ENCODE measurements at places on chromosomes 3 and 15. TPM values are rescaled to one million over a fixed set of nuclear protein-coding genes. Genes with fewer than 3 reads are reported as not detected.
A peak's percentile ranks its signal among the peaks of the same experiment; 100 is the strongest.

Gene ANKUB1
- total RNA-seq: not detected

Gene MINAR1
- 3.3 TPM for total RNA-seq

Gene GRAMD1C
- 0.25 TPM for total RNA-seq

Gene SEMA7A
- total RNA-seq: 8.7 TPM

Gene ASB14
- total RNA-seq: not detected

Gene LEO1
- 16.9 TPM for total RNA-seq

Gene EFCC1
- total RNA-seq: 0.11 TPM

Gene CCDC71
- total RNA-seq: 59.2 TPM

Gene TM4SF4
- total RNA-seq: not detected

Gene IQSEC1
- 26.4 TPM for total RNA-seq

GRCh38 chr15:86165265-86166211 lies 85.9 kb downstream of the AGBL1 start:
- DNase-seq: peak; percentile 49

GRCh38 chr15:69660658-69661405 lies 208.2 kb downstream of the RPLP1 start:
- no peak for DNase-seq

DNA sequence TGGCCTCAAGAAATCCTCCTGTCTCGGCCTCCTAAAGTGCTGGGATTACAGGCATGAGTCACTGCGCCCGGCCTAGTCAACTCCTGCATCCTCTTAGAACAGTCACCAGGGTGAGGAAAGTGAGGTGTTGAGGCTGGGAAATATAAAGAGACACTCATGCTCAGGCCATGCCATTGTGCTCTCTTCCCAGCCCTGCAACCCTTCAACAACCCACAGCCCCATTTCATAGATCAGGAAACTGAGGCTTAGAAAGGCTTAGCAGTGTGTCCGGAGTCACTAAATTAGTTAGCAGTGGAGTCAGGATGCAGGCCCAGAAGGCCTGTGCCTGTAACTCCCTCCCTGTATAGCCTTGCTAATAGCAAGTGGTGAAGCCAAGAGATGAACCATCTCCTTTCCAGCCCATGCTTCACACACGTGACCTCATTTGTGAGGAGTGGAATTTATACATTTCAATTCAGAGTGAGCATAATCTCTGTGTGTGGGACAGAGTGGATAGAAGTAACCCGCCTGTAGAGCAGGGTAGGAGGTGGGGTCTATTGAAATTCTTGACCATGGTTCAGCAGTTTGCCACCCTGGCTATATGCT lies 51.7 kb upstream of the USP3 start:
- DNase-seq: no peak

GRCh38 chr3:5666455-5666854 lies 478.9 kb downstream of the EDEM1 start:
- DNase-seq: no peak

DNA sequence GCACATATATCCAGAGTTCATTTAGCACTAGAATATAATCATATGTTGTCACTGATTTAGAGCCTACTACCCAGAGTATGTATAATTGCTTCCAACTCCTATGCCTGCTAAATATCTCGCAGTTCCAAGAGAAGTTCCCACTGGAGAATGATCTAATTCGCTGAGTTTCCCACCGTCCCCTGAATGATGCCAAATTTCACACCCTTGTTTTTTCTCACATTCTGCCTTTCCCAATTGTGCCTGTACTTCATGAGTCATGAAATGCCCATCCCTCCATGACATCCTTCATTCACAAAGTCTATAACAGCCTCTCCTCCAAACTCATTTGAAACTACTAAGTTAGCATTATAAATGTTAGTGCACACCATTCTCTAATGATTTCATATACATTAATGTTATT lies 177.2 kb downstream of the CBLB start:
- no peak for DNase-seq

DNA sequence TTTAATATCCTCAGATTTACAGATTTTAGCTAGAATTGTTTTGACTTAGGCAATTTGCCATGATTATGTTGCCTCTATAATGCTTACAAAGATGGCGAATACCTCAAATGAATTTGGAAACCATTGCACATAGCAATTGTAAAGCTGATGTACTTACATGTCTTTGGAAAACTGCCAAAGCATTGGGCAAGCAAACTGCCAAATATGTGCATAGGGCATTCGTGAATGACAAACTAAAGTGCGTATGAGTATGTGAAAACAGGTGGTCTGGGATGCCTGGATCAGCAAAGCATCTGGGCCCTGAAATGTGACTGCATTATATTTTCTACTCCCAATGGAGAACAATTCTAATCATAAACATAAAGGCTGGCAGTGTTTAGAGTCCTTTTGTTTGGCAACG lies 445.3 kb upstream of the ROBO1 start:
- DNase-seq: no peak

DNA sequence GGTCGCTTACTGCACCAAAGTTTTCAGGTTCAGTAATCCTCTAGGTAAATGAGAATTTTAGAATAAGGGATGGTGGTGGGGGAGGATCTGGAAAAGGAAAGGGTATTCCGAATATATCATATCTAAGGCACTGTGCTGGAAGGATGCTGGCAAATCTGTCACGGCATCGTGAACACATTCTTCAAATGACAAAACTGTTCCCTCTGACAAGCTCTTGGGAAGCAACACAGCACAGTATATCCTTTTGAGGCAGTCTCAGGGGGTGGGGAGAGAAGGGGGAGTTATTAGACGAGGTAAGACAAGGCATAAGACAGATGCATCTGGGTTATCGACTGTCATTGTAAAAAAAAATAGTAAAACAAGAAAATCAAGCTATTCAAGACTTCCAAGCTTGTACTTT lies 289.6 kb upstream of the LRRN1 start:
- DNase-seq: no peak

- DNase-seq: no peak
These were observed 361.2 kb downstream of the DIPK2A start for GRCh38 chr3:144332868-144333267.

DNA sequence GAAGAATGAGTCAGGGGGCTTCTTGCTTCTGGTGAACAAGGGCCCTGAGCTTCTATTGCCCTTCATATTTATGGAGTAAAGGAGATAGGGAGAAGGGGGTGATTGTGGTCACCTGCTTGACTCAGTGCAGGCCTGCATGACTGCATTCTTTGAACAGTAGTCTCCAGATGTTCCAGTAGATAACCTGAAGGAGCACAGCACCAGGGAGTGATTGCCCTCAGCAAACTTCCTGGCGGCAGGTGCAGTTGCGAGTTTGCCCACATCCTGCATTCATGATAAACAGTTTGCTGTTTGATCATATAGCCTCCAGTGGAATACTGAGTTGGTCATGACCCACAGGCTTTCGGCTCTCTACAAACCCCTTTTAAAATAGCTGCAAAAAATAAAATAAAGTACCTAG lies 1632.7 kb downstream of the OTOL1 start:
- no peak for DNase-seq

DNA sequence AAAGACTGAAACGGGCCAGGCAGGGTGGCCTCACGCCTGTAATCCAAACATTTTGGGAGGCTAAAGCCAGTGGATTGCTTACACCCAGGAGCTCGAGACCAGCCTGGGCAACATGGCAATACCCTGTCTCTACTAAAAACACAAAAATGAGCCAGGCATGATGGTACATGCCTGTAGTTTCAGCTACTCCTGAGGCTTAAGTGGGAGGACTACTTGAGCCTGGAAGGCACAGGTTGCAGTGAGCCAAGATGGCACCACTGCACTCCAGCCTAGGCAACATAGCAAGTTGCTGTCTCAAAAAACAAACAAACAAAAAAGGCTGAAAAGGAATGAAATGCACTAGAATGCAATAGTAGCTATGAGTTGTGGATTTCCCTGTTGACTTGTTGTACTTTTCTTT lies 94.7 kb downstream of the STAG1 start:
- DNase-seq: no peak

DNA sequence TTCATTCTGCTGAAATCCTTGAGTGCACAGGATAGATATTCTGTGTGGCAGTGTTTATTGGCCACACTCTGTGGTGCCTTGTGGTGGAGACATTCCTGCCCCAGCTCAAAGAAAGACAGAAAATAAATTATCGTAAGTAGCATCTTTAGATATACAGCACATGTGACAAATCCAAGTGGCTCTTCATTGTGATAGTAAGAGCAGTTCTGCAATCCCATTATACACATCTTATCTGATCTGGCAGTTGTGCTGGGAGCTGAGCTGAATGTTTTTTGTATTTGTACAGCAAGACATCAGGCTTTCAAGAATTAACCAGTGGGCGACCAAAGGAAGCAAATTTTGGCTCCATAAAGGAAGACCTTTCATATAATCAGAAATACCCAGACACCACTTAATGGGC lies 235.3 kb upstream of the MRPL3 start:
- no peak for DNase-seq

DNA sequence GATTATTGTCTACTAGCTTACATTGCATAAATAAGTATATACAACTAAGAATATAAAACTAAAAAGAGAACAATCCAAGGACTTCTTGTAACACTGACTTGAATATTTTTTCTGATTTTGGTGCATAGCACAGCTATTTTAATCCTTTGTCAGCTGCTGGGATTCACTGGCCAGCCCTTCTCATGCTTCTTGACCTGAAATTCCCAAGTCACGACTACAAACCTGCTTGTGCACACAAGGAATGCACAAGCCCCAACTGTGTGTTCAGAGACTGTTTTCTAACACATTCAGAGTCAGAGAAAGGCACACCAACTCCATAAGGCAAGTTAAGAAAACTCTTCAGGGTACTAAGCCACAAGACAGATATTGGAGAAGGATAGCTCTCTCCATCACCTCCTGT lies 80.9 kb downstream of the TNIK start:
- no peak for DNase-seq

DNA sequence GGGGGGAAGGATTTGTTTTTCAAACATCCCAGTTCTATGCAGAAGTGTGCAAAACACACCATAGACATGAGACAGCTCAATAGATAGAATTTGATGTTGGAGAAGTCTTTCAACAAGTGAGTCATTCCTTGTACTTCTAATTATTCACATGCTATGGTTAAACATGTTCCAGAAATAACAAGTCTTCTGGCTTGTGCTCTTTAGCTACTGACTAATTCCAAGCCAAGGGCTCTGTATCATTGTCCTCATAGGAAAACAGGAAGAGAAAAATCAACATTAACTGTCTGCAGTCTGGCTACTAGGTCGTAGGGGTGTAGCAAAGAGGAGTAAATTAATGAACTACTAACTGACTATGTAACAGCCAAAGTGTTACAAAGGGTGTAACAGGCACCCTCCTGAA lies 25.8 kb downstream of the LDHAL6B start:
- no peak for DNase-seq

DNA sequence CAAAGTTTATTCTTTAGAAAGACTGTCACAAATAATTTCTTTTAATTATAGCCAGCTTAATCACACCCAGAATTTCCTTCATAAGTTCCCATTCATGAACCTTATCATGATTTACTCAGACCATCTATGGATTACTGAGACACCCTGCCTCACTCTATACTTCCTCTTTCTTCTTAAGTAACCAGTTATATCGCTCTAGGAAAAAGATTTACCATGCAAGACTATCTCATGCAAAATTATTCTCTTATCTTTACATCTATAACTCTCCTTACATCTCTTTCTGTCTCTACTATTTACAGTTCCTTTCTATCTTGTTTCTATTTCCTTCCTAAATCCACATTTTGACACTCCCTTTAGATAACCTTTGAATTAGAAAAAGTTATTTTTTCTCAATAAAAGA lies 316.8 kb downstream of the POLQ start:
- DNase-seq: no peak

DNA sequence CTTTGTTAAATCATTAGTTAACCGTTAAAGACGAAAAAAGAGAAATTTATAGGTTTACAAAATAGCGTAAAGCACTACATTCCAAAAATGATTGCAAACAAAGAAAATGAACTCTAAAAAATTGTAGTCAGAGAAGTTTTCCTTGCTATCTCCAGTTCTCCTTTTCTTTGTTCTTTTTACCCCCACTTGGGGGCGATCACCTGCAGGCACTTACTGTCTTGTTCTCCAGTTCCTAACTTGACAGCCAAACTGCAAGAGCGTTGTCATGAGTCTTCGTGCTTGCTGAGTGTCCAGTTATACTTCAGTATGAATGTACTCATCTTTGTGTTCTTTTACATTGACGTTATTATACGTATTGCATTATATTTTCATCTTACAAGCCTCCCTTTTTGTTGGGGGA lies 54.5 kb downstream of the CHD2 start:
- no peak for DNase-seq

- DNase-seq: peak; percentile 64
These were observed 35.2 kb downstream of the NCEH1 start for GRCh38 chr3:172675441-172676193.

- no peak for DNase-seq
These were observed 170.0 kb downstream of the TMEM108 start for GRCh38 chr3:133208184-133208583.

DNA sequence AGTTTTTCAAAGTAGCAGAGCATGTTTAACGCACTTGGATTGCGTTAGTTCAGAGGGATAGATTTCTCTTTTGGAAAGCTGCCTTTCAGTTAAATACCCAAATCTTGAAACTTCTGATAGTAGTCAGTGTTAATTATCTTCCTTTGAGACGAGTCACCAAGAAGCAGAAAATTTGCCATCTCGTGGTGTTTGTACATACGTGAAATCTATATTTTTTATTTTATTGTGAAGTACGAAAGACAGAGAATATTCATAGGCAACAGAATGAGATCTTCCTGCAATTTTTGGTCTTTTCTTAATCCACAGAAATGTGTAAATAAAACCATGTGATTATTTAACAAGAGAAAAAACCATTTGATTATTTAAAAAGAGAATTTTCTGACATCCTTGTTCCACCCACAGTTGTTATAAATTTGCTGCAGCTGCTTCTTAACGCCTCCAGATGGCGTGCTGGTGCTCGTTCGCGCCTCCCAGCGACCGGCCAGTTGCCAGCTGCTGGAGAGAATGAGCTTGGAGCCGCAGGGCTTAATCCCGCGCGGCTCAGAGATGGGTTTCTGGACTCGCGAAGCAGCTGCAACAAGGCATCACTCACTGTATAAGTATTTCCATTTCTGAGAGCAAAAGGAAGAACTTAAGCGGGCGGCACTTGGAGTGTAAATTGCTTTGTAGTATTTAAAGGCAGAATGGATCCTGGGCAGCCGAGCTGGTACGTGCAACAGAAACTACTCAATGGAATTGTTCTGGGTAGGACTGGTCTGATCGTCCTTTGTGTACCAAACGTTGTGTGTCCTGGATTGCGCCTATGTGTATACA lies 10.5 kb upstream of the SLITRK3 start:
- peak; percentile 84 for DNase-seq

- DNase-seq: peak; percentile 64
These were observed 74.8 kb downstream of the RPL39L start for GRCh38 chr3:187064210-187065115.

Data from cardiac muscle cell (in vitro differentiated cells and primary cell).